ENCODE measurements at places on chromosomes 7 and 10.
A peak's percentile ranks its signal among the peaks of the same experiment; 100 is the strongest.

DNA sequence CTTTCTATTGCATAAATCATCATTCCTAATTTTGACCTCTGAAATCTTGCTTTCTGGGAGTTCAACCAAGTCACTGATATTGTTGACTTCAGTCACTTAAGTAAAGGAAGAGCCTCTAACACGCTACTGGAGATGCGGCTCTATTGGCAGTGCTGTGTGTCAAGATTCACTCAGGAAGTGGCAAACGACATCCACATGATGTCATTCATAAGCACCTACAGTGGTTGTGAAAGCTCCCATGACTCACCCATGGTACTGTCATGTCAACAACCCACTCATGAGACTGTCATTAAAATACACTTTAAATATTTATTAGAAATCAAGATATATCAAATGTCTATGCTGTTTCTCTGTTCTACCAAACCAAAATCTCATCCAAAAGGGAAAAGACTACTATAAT lies 52.5 kb upstream of the LHFPL3 start:
- DNase-seq: no peak

GRCh38 chr7:1318661-1319060 lies 86.0 kb downstream of the UNCX start:
- DNase-seq: peak; percentile 69

GRCh38 chr10:31536302-31536701 lies 217.3 kb downstream of the ZEB1 start:
- DNase-seq: no peak

- DNase-seq: peak; percentile 29
Measured at GRCh38 chr7:1662101-1662500, 8.0 kb upstream of the ELFN1 start.

DNA sequence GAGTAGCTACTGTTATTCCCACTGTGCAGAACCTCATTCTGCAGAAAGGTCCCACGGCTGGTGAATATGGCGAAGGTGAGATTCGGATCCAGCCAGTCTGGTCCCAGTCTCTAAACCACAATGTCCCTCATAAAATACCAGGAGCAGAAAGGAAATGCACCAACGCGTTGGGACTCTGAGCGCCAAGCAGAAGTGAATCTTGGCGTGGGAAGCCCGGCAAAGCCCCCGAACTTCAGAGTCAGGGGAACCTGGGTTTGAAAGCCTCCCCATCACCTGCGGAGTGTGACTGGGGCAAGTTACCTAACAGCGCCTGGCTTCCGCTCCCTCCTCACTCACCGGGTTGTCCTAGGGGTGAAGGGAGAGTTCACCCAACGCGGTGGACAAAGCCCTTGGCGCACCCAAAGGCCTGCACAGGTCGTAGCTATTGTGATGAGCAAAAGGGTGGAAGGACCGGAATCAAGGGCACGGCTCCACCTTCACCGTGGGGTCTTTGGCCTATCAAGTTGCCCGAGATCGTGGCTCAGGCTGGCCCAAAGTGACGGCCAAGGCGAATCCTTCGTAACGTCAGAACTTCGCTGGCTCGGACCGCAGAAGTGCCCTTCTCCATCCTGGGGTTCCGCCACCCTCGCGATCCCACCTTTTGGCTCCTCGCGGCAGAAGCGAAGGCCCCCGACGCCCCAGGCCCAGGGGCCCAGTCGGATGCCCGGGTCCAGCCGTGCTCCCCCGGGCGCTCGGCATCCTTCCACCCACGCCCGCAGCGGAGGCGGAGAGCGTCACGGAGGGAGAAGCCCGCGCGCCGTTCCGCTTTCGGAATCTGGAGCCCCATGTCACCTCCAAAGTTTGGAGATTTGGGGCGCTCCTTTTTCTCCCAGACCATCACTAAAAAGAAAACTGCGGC lies 811 bp downstream of the RGS10 start:
- no peak for DNase-seq

- no peak for DNase-seq
Measured at GRCh38 chr7:46880508-46881196, 701.3 kb downstream of the TNS3 start.
